Thymus (tissue), 14 donors: ENCODE measurements at places on chromosomes 12 and 14. TPM values are rescaled to one million over a fixed set of nuclear protein-coding genes. Genes with fewer than 3 reads are reported as not detected.

DNA sequence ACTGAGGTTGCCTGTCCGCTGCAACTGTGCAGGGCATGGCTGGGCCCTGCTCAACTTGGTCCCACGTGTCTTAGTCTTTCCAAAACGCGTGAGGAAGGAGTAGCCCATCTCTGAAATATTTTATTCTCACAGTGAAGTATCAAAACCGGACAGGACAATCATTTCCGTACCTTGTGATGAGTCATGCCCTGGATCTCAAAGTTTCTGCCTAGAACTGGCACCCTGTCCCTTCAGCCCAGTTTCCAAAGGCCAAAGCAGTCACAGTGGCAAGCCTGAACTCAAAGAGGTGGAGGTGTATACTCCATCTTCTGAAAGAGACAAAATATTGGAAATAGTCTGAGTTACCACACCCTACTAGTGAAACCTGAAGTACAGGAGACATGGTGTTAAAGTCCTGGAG, 28.5 kb upstream of the SRGAP1 start:
- H3K27me3 ChIP-seq, result no peaks in the 10 kb centered on the region
- no peak overlapping the region for H3K4me3 ChIP-seq
- no peak for DNase-seq
- H3K27ac ChIP-seq, result no peak overlapping the region
- no peaks in the 10 kb centered on the region for H3K36me3 ChIP-seq

GRCh38 chr14:92546347-92547053, 32.9 kb downstream of the RIN3 start:
- no peak overlapping the region for H3K27ac ChIP-seq
- H3K36me3 ChIP-seq, result peaks cover 4% of the 10 kb centered on the region
- no peaks in the 10 kb centered on the region for H3K27me3 ChIP-seq
- DNase-seq, result no peak
- H3K4me3 ChIP-seq, result no peak overlapping the region
- peaks cover 9% of the 10 kb centered on the region for H3K4me1 ChIP-seq

DNA sequence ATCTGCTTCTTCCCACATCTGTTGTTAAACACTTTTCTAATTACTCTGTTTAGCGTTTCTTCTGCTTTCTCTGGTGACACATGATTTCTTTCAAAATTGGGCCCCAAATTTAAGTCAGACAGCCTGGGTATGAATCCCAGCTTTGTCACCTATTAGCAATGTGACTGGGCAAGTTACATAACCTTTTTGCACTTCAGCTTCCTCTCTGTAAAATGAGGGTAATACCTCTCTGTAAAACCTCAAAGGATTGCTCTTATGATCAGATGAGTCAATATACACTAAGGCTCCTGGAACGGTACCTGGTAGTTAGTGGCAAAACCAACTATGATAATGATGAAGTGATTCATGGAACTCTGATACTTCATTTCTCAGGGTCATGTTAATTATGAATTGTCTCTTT, 33.0 kb downstream of the E2F7 start:
- no peak overlapping the region for H3K27ac ChIP-seq
- H3K36me3 ChIP-seq, result peaks cover 36% of the 10 kb centered on the region
- H3K4me3 ChIP-seq, result no peak overlapping the region
- no peaks in the 10 kb centered on the region for H3K4me1 ChIP-seq
- H3K27me3 ChIP-seq, result no peaks in the 10 kb centered on the region

- H3K27me3 ChIP-seq, result peaks cover 34% of the 10 kb centered on the region
- no peaks in the 10 kb centered on the region for H3K4me1 ChIP-seq
- H3K36me3 ChIP-seq, result no peaks in the 10 kb centered on the region
- H3K4me3 ChIP-seq, result no peak overlapping the region
Observed at GRCh38 chr12:104048811-104049210, 1.2 kb downstream of the GLT8D2 start.

Gene CLEC14A
- 4.8 TPM for total RNA-seq

Gene PMEL
- total RNA-seq, result 0.28 TPM
